ENCODE measurements at places on chromosomes 7 and 10.

- DNase-seq, result no peak
Observed at GRCh38 chr10:116783011-116783655, 40.8 kb upstream of the HSPA12A start.

- no peak for DNase-seq
Observed at GRCh38 chr10:71537125-71537524, 140.4 kb downstream of the CDH23 start.

DNA sequence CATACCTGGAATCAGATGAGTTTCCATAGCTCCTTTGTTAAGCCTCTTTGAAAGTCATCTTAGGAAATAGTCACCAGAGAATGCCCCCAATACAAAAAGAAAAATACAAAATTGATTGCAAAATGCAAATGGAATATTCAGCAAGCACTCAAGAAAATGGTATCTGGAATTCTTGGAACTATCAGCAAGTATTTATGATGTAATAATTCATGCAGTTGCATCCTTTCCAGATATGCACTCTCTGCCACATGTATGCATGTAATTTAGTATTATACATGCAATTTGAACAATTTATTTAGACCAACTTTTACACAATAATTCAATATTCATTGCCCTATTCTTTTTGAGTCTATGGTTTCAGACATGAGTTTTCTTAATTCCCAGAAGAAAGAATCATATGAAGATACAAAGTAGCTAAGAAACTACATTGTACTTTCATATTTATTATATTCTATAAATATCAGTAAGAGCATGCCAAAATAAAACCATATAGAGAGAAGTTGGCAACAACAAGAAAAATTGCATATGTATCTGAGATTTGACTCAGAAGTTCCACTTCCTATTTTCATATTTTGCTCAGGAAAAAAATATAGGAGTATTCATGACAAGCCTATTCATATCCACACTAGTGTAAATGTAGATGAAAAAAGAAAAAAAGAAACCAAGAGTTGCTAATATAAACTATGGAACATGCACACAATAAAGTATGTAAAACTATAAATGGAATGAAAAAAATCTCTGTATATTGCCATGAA lies 338.5 kb downstream of the SEMA3D start:
- no peak for DNase-seq

GRCh38 chr7:118324790-118325449 lies 100.4 kb downstream of the ANKRD7 start:
- no peak for DNase-seq

- DNase-seq, result no peak
Observed at GRCh38 chr10:29392376-29393021, 103.6 kb downstream of the LYZL1 start.

DNA sequence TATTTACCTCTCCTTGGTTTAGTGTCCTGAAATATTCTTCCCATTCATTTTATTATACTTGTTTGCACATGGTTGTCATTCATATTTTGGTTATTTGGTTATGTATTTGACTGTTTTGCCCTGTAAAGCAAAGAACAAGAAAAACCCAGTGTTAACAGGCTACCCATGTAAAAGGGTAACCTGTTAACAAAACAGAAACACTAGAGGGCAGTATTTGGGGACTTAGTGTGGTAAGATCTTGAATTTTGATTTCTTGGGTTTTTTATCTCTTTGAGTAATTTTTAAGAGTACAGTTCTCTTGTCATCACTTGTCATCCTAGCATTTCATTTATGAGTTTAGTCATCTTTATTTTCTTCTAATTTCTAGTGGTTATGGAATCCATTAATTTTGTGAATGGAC lies 51.3 kb downstream of the POLL start:
- DNase-seq, result peak; percentile 20

DNA sequence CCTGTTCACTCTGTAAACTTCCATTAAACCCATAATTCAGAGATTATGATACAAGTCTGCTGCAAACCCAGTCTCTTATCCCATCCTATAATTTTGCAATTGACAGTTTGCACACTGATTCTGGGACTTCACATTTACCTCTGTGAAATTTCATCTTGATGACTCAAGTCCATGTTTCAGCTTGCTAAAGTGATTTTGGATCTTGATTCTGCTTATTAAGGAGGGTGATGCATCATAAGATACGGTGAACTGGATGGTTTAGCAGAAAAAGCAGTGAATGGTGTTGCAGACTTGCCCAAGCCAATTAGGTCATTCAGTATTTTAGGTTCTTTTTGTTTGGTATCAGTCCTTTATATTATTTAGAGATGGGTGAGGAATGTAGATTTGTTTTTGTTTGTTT lies 125.5 kb upstream of the PODXL start:
- DNase-seq, result no peak

GRCh38 chr10:79111427-79111826 lies 42.7 kb downstream of the ZMIZ1 start:
- DNase-seq, result no peak

GRCh38 chr10:124648131-124648475 lies 96.1 kb downstream of the FAM53B start:
- no peak for DNase-seq

- DNase-seq, result no peak
Observed at GRCh38 chr7:99798972-99799371, 15.0 kb upstream of the CYP3A4 start.

GRCh38 chr7:17405786-17406185 lies 107.3 kb downstream of the AHR start:
- no peak for DNase-seq

DNA sequence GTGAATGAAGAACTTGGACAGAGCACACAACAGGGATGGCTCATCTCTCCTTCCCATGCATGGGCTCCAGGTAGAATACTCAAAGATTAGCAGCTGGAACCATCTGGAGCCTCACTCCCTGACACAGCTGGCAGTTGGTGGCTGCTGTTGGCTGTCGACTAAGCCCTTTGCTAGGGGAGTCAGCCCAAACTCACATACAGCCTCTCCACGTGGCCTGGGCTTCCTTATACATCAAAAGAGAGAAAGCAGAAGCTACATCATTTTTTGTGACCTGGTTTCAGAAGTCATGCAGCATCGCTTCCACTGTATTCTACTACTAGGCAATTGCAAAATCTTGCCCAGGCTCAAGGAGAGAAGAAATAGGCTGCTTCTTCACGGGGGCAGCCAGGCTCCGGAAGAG lies 24.4 kb downstream of the ASNS start:
- no peak for DNase-seq

- no peak for DNase-seq
Observed at GRCh38 chr10:125164421-125164820, 4.1 kb upstream of the CTBP2 start.

GRCh38 chr7:41039386-41039953 lies 663.4 kb downstream of the INHBA start:
- DNase-seq, result no peak

GRCh38 chr7:92813390-92814024 lies 22.9 kb downstream of the CDK6 start:
- DNase-seq, result no peak

- no peak for DNase-seq
Observed at GRCh38 chr10:131833446-131834080, 67.2 kb upstream of the PPP2R2D start.

DNA sequence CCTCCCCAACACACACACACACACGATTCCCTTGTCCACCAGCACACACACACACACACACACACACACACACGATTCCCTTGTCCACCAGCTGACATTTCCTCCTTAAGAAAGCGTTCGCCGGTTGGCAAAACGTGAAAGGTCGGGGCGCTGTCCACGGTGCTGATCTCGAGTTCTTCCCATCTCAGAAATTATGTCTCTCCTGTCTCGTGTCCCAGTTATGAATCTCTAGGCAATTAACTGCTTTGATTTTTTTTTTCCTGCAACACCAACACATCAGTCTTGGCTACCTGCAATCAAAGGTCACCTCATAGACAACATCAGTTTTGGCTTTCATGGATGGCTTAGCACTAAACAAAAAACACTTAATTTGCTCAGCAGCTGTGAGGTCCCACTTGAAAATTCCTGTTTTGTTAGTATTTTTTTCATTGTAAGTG lies 1.9 kb downstream of the INA start:
- peak; percentile 30 for DNase-seq

DNA sequence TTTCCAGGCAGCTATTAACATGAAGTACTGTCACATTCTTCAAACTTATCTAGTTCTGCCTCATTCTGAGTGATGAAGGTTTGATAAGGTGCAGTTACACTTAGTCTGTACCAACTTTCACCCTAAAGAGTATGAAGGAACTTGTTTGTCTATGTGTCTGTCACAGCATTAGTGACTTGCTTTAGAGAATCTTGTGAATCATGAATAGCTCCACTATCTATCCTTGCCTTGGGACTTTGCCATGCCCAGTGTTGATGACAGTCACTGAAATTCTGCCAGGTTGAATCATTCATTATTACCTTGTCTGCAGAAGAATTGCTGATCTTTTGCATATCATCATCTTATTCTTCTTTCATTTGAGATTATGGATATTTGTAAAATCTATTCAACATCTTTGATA lies 50.9 kb upstream of the A1CF start:
- DNase-seq, result no peak

GRCh38 chr10:13997650-13998049 lies 333.1 kb downstream of the FRMD4A start:
- no peak for DNase-seq

- DNase-seq, result no peak
Observed at GRCh38 chr10:123421461-123421860, 244.7 kb upstream of the GPR26 start.

DNA sequence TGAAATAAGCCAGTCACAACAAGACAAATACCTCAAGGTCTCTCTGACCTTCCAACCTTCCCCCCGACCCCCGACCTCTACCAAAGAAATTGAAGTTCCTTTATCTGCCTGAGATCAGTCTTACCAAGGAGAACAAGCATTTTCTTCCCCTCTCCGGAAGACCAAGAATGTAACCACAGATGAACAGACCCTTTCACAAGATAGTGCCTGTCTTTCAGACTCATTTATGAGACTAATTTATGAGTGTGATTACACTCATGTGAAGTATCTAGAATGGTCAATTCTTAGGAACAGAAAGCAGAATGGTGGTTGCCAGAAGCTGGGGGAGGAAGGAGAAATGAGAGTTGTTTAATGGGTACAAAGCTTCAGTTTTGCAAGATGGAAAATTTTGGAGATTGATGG lies 108.9 kb upstream of the MKLN1 start:
- no peak for DNase-seq

GRCh38 chr7:117791877-117792780 lies 81.1 kb downstream of the CTTNBP2 start:
- DNase-seq, result no peak

DNA sequence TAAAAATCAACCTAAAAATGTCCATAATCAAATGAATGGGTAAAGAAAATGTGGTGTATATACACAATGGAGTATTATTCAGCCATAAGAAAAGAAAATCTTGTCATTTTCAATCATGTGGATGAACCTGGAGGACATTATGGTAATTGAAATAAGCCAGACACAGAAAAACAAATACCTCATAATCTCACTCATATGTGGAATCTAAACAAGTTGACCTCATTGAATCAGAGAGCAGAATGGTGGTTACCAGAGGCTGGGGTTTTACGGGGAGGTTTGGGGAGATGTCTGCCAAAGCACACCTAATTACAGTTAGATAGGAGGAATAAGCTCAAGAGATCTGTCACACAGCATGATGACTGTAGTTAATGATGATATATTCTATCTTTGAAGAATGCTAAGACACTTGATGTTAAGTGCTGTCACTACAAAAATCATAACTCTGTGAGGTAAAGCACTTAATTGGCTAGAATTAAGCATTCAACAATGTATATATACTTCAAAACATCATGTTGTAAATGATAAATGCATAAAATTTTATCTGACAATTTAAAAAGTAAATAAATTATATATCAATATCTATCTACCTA lies 39.1 kb upstream of the TNPO3 start:
- no peak for DNase-seq

DNA sequence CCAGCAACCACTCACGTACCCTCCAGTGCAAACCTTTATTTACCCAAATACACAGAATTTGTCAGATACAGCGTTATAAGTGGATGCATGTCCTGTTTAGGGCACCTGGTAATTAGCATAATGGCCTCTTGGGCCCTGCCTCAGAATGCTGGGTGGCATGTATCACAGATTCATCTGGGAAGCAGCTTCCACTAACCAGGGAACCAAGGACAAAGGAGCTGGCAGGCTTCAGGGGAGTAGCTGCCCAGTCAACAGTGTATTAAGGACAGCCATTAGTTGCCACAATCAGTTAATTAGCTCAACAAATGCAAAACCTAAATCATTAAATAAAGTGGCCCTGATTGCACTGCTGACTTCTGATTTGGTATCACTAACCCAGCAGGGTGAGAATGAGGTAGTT lies 105.7 kb downstream of the RAPGEF5 start:
- DNase-seq, result no peak
